ENCODE measurements at places on chromosomes 1 and 21.

GRCh38 chr21:26655460-26655859 is 82.4 kb upstream of the CYYR1 start:
- DNase-seq: no peak

DNA sequence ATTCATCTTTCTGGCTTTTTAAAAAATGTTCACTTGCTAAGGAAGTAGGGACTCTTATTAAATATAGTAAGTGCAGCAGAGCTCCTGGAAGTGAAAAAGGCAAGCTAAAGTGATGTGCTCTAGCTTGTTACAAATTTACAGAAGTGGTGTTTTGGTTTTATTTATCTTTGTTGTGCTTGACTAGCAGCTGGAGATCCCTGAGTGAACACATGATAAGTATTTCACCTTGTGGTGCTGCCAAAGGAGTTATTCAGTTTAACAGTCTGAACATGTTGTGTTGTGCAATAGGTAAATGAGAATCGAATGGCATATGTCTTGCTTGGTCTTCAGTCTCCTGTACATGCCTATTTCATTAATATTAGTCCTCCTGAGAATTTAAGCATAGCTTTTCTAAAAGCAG is 315.7 kb downstream of the TPR start:
- DNase-seq: no peak

GRCh38 chr1:25858906-25859789 is at the start of gene AUNIP:
TSS of gene AUNIP (minus strand) at chr1:25859457. CDS start at chr1:25859357, 100 bp downstream.
- DNase-seq: peak; percentile 90

- DNase-seq: no peak
Measured at GRCh38 chr1:36284517-36284916, 21.7 kb upstream of the SH3D21 start.

DNA sequence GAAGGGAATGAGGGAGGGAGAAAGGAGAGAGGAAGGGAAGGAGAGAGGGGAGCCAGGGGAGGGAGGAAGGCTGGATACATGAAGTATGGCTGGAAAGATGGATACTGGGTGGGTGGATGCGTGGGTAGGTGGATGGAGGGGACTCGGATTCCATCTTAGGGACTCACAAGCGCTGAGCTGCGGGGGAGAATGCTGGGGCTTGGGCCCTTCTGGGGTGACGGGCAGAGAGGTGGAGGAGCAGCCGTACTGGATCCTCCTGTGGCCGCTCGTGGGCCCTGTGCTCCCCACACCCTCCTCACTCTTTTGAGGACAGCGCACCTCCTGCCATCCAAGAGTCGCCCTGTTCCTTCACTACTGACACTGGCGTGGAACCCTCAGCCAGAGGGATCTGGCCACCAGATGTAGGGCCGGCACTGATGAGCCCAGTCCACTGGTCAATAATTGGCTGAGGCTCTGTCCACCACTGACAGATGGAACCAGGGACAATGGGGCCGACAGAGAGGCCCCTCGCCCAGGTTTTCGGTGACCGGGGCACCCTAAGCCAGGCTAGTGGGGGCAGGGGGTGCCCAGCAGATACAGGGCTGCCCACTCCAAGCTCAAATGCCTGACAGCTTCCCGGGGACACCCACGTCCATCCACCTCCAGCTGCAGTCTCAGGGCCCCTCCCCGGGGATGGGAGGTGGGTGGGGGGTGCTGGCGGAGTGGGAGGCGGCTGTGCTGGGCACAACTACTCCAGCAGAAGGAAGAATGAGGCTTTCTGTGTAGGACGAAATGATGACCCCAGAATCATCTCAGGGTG is 4.4 kb upstream of the ACTRT2 start:
- DNase-seq: no peak

DNA sequence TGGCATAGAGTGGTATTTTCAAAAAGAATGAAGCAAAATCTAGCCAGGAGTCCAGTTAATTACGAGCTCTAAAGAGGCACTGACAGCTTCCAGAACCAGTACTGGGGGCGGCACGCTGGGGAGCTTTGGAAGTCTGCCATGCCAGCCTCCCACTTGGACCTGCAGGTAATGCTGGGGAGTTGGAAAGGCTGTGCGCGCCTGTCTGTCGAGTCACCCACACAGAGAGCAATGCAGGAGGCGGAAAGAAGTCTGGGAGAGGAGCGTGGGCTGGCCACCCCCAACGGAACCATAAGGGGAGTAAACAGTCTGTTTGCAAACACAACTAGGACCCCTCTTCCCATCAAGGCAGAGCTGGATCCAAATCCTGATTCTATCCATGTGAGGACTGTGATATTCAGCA is 84.5 kb downstream of the BEND5 start:
- DNase-seq: no peak

GRCh38 chr21:27796106-27796505 is 829.2 kb upstream of the ADAMTS5 start:
- DNase-seq: no peak

DNA sequence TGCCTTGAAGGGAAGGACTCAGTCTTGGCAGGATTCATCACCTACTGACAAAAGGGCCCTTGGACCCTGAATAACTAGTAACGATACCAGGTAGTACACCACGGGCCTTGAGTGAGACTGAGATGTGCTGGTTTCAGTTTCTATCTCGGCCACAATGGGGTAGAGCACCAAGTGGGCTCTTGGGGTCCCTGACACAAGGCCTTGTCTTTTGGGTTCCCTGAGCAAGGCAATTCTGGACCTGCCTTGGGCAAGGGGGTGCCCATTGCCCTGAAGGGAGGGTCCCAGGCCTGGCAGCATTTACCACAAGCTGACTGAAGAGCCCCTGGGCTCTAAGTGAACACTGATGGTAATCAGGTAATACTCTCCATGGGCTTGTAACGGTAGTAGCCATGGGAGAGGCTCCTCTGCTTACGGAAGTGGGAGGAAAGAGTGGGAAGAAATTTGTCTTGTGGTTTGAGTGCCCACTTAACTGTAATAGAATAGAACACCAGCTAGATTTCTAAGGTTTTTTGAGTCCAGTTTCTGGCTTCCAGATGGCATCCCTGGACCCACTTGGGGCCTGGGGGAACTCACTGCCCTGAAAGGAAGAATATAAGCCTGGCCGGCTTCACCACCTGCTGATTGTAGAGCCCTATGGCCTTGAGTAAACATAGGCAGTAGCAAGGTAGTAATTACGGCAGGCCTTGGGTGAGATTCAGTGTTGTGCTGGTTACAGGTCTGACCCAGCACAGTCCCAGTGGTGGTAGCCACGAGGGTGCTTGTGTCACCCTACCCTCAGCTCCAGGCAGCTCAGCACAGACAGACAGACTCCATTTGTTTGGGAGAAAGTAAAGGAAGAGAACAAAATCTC is 58.5 kb downstream of the WDR4 start:
- DNase-seq: no peak

DNA sequence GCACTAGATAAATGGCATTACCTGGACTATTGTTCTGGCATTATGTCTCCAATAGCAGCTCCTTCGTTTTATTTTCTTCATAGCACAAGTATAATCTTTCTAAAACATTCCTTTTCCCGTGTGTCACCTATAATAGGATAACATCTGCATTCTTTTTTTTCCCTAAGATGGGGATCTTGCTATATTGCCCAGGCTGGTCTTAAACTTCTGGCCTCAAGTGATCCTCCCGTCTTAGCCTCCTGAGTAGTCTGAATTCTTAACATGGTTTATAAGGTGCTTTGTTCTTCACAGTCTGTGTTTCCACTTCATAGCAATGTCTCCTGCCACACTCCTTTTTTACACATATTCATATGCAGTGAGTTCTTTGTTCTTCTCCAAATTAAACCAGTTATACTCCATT is 8.6 kb upstream of the MOV10 start:
- no peak for DNase-seq

DNA sequence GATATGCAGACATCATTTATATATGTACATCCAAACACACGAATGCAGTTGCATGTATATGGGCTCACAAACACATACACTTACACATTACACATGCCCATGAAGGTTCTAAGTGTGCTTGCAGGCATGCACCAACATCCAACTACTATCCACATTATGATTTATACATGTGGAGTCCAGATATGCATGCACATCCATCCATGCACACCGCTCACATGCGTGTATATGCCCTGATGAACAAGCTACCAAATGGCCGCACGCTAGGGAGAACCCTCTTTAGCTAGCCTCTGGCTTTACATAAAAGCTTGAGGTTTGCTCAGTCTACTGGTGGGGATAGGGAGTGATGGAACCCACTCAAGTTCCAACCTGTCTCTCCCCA is 8.5 kb downstream of the GPR3 start:
- no peak for DNase-seq

- no peak for DNase-seq
Measured at GRCh38 chr1:159113596-159114433, 37.2 kb upstream of the AIM2 start.

DNA sequence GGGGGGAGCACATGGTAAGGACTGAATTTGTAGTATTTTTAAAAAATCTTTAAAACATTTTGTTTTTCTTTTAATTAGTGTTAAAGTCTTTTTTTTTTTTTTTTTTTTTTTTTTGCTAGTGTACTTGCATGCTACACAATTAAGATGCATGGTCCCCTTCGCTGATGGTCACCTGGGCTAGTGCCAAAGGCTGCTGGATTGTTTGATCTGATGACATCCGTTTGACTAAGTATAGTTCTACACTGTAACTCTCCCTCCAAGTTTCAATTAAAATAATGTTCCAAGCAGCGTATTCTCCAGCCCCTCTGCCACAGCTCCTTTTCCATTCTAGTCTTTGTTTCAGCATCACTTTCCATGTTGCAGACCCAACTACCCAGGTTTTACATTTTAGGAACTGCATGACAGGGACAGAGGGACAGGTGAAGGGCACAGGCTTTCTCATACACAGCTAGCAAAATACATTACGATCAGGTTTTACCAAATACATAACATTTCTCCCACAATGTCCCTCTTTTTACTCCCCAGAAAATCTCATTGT is 852 bp upstream of the RAVER2 start:
- no peak for DNase-seq

DNA sequence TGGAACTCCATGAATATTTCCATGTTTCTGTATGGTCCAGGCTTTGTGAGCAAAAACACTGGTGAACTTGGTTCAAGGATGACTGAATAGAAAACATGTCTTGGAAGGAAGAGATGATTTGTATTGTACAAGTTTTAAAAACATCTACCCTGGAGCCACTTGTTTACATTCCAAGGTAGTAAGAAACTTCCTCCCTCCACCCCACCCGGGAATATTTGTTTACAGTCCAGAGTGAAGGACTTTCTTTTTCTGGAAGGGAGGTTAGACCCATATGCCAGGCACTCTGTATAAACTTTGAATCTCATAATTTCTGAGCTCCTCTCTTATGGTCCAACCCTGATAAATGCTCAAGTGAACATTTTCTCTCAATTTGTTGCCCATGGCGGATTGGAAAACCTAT is 323.3 kb upstream of the LYPLAL1 start:
- no peak for DNase-seq

- DNase-seq: no peak
Measured at GRCh38 chr1:28790377-28791035, 21.5 kb upstream of the OPRD1 start.
